ENCODE measurements at places on chromosomes 2 and 18.

GRCh38 chr2:54569745-54570301 lies 113.7 kb downstream of the SPTBN1 start:
- DNase-seq, result no peak

- no peak for DNase-seq
Measured at GRCh38 chr2:12990523-12990922, 273.8 kb downstream of the TRIB2 start.

- no peak for DNase-seq
Measured at GRCh38 chr2:222353993-222354392, 55.2 kb upstream of the PAX3 start.

- DNase-seq, result no peak
Measured at GRCh38 chr2:5751873-5752482, 59.8 kb downstream of the SOX11 start.

- no peak for DNase-seq
Measured at GRCh38 chr2:183172220-183172887, 48.1 kb downstream of the NUP35 start.

GRCh38 chr2:150383587-150383986 lies 103.9 kb downstream of the RND3 start:
- DNase-seq, result no peak

GRCh38 chr18:29008809-29009208 lies 831.9 kb upstream of the CDH2 start:
- no peak for DNase-seq

- DNase-seq, result no peak
Measured at GRCh38 chr18:52311331-52311730, 28.7 kb upstream of the DCC start.

DNA sequence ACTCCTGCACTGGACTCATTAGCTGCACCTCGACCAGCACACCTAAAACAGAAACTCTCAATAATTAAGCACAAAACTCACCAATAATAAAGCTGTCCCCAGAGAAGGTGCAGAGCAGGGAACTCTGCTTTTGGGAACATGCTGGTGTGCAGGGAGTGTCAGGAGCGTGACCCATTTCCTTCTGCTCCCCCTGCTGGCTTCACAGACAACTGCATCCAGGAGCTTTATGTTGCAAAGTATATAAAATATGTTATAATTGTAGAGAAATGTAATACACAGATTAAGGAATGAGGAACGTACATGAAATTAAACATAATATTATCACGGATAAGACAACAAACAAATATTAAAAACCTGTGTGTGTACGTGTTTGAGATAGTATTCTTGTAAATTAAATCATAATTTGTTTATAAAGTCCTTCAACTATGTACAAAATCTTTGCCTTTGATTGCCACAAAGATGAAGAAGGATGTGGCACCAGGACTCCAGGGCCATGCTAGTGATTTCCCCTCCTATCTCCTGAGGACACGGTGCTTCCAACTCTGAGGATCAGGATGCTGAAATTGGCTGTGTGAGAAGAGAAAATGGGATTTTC lies 68.6 kb upstream of the MAL start:
- no peak for DNase-seq

All from activated B cell treated with CpG ODN at 0.5 μM for 24 hours (primary cell).